ENCODE measurements at places on chromosomes 1 and 21.

- DNase-seq = no peak
Observed at GRCh38 chr1:200081969-200082245, 54.4 kb downstream of the NR5A2 start.

- no peak for DNase-seq
Observed at GRCh38 chr1:79595931-79596330, 589.4 kb upstream of the ADGRL4 start.

DNA sequence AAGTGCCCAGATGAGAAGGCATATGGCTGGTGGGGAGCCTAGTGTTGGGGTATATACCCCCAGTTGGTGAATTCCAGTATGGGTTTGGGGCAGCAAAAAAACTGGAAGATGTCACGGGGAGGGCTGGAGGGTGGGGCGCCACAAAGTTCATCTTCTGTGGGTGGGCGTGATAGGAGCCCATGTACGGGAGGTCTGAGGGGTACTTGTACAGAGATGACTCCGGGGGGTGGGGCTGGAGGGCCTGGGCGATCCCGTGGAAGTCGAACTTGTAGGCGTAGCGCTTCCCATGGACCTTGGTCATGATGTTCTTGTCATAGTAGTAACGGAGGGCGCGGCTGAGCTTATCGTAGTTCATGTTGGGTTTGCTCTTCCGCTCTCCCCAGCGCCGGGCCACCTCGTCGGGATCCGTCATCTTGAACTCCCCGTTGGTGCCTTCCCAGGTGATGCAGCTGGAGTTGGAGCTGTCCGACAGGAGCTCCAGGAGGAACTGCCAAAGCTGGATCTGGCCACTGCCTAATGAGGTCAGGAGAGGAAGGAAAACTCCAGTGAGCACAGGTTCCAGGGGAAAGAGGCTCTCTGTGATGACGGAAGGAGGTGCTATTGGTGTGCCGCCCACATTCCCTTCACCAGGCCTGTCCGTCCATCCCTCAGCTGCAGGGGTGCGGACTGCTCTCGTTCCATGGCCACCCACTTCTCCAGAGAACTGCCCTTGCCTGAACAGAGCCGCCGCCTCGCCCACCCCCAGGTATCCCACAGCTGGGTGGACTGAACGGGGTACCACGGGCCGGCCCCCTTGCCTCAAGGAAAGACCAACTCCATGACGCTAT lies 114.7 kb downstream of the ERG start:
- DNase-seq = no peak

DNA sequence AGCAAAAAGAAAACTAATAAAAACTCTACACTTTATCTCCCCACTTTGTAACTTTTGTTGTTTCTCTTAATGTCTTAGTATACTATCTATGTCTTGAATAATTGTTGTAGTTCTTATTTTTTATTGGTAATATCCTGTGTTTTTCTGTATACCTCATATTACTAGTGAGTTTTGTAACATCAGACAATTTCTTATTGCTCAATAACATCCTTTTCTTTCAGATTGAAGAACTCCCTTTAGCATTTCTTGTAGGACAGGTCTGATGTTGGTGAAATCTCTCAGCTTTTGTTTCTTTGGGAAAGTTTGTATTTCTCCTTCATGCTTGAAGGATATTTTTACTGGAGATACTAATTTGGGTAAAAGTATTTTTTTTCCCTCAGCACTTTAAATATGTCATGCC lies 79.8 kb upstream of the LRRC8B start:
- no peak for DNase-seq

GRCh38 chr1:163674236-163674635 lies 352.5 kb downstream of the NUF2 start:
- no peak for DNase-seq

- DNase-seq = no peak
Observed at GRCh38 chr1:117017062-117017461, 15.5 kb downstream of the CD101 start.

GRCh38 chr1:57357462-57357861 lies 66.4 kb downstream of the DAB1 start:
- DNase-seq = no peak

- no peak for DNase-seq
Observed at GRCh38 chr1:8201331-8201861, 116.5 kb upstream of the SLC45A1 start.

GRCh38 chr1:34781071-34781843 lies at the start of gene GJB3:
GJB3 (plus strand) TSS chr1:34781214; CDS start chr1:34784763, 3,549 bp downstream.
- peak; percentile 32 for DNase-seq

DNA sequence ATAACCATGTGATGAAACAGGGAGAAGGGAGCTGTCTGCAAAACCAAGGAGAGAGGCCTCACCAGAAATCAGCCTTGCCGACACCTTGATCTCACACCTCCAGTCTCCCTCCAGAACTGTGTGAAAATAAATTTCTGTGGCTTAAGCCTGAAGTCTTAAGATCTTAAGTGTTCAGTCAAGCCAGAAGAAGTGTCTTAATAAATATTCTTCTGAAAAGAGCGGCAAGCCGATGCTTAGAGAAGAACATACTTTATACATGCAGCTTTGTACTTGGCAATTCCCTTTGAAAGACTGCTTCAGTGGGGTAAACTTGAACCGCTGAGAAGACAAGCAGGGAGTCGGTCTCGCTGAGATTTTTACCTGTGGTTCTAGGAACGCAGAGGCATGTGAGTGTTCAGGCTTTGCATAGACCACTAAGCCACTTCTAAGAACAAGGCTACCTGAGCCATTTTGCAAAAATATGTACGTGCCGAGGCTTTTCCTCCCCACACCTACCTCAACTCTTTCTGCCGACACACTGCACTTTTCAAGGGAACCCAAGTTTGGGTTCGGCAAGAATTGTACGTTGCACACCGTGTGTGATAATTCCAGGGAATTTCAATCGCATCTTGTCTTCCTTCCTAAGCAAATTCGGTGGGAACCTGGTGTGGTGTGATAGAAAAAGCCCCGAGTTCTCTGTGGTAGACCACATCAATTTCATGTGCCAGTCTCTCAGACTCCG lies 3.4 kb downstream of the RUNX1 start:
- DNase-seq = no peak

DNA sequence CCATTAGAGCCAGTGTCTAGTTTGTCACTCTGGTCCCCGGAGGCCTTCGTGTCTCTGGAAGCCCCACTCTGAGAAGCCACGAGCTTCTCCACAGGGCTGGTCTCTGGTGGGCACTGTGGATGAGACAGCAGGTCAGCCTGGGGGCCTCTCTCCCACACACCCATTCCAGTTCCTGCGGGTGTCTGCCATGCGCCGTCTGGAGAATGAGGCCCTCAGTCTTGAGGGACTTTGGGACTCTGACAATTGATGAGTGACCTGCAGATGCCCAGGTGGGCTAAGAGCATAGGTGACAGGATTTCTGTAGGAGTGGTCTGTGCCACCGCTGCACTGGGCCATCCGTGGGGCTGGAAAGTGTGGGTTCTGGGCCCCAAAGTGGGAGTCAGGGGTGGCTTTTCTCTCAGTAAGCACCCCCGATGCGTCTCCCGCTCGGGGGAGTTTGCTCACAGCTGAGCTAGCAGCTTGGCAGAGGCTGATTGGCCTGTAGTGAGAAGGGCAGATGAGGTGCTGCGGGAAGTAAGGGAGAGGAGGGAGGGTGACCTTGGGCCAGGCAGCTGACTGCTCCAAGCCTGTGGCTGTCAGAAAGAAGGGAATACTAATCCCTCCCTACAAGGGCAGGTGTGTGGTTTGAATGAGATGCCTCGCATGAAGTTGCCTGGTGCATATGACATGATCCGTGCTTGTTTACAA lies 26.4 kb downstream of the LHX4 start:
- no peak for DNase-seq

- no peak for DNase-seq
Observed at GRCh38 chr1:234603221-234604204, 6.5 kb downstream of the IRF2BP2 start.

DNA sequence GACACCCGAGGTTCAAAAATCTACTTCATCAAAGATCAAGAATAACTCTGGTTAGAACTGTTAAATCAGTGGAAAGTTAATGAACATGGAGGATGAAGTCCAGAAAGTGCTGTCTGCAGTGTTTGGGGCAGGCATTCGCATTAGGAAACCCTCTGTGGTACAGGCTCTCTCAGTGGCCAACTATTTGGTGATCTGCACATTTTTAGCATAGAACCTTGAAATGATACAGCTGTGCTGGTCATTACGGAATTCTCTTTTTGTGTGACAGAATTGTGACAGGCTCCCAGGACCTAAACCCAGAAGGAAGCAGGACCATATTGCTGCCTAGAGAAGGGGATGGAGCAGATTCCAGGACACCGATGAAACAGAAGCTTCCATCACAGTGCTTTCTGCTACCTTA lies 89.0 kb downstream of the SLC45A1 start:
- no peak for DNase-seq

- no peak for DNase-seq
Observed at GRCh38 chr1:6496365-6496721, 4.9 kb upstream of the PLEKHG5 start.

- no peak for DNase-seq
Observed at GRCh38 chr21:8991088-8991907, 1530.1 kb upstream of the TPTE start.

DNA sequence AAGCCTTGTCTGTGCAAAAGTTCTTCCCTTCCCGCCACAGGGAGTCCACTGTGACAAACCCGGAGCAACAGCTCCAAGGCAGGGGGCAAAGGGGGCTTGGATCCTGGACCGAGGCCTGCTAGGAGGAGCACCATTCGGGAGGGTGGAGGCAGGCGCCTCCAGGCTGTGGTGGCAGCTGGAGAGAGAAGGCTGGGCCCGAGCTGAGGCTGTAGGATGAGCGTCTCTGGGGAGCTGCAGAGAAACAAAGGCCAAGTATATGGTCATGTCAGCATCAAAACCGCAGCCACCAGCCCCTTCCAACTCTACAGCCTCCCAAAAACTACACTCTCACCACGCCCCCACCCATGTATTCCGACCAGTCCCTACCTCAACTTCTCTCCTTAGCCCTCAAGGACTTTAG lies 579 bp downstream of the SH3BP5L start:
- no peak for DNase-seq

- no peak for DNase-seq
Observed at GRCh38 chr1:196355206-196355786, 252.9 kb downstream of the KCNT2 start.

- DNase-seq = no peak
Observed at GRCh38 chr1:119771770-119772169, 3.1 kb upstream of the HMGCS2 start.

GRCh38 chr1:67489643-67490042 lies 59.4 kb upstream of the SERBP1 start:
- no peak for DNase-seq

DNA sequence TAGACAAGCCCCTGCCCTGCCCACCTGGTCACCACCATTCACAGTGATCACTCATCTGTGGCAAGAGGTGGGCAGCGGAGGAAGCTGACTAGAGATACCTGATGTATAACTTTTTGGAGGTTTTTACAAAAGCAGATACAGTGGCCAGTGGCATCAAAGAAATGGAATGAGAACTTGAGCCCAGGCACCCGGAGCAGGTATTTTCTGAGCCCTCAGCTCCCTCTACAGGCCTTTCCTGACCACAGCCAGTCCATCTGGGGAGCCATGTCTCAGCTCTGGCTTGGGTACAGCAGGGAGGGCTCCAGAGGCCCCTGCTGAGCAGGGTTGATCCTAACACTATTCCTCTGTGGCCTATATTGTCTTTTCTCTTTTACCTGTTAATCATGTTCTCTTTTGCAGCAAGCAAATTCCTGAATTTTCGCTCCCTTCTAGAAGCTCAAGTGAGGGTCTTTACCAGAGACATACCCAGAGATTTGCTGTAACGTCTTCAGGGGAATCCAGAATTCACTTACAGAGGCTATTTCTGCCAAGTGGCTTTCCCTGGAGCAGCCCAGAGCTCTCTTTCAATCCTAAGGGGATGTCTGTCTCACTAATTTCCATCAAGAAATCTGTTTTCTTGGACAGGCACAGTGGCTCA lies 27.3 kb downstream of the GPR157 start:
- DNase-seq = no peak

DNA sequence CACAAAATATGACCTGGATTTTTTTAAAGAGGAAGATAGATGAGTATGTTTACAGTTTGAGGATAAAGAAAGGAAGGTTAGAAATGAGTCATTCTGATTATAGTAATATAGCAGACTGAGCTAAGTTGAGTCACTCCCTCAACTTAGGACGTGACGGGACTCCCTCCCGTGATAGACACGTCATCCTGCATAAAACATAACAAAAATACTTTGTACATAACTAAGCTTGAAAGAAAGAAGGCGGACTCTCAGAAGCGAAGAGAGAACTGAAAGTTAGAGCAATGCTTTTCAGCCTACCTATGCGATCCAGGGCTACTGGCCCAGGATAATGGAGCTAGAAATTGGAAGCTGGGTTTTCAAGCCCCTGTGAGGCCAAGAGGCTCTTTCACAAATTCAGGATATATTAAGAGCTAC lies 53.0 kb upstream of the DESI2 start:
- no peak for DNase-seq

GRCh38 chr1:206698011-206698410 lies 13.3 kb downstream of the MAPKAPK2 start:
- no peak for DNase-seq

- no peak for DNase-seq
Observed at GRCh38 chr1:204640578-204640977, 45.0 kb downstream of the LRRN2 start.

- DNase-seq = no peak
Observed at GRCh38 chr1:222750651-222751050, 13.6 kb downstream of the FAM177B start.

DNA sequence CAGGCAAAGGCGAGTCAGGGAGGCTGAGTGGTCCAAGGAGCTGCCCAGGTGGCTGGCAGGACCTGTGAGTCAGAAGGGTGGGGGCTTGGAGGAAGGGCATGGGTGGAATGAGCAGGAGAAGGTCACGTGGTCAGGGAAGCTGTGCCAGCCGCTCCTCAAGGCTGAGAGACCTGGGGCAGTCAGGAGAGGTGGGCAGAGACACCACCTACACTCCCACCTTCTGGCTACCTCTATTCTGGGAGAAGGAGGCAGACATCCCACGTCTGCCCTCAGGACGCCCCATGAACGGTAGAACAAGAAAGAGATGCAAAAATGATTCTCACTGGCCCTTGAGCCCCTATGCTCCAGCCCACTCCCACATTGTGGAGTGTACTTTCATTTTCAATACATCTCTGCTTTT lies 151.8 kb upstream of the RAB4A start:
- DNase-seq = peak; percentile 79

GRCh38 chr1:155499953-155500639 lies 62.5 kb downstream of the ASH1L start:
- DNase-seq = no peak

- no peak for DNase-seq
Observed at GRCh38 chr1:12585536-12585935, 32.5 kb downstream of the DHRS3 start.

DNA sequence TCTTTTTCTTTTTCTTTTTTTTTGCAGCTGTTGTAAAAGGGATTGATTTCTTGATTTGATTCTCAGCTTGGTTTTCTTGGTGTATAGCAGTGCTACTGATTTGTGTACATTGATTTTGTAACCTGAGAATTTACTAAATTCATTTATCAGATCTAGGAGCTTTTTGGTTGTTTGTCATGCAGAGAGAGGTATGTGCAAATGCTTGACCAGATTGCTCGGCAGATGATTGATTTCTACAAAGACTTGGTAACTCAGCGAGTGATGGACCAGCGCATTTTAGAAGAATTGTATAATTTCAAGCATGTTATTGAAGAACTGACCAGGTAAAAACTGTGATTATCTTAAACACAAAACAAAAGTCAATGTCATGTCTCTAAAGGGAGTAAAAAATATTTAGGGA lies 27.9 kb downstream of the AXDND1 start:
- DNase-seq = no peak

GRCh38 chr1:52697795-52698674 lies at the start of gene COA7:
COA7 (minus strand) TSS chr1:52698347; CDS start chr1:52698326, 21 bp downstream.
- DNase-seq = peak; percentile 87

Measured in thyroid gland (tissue), 4 donors.